ENCODE measurements at places on chromosomes 13 and 19.
A peak's percentile ranks its signal among the peaks of the same experiment; 100 is the strongest.

DNA sequence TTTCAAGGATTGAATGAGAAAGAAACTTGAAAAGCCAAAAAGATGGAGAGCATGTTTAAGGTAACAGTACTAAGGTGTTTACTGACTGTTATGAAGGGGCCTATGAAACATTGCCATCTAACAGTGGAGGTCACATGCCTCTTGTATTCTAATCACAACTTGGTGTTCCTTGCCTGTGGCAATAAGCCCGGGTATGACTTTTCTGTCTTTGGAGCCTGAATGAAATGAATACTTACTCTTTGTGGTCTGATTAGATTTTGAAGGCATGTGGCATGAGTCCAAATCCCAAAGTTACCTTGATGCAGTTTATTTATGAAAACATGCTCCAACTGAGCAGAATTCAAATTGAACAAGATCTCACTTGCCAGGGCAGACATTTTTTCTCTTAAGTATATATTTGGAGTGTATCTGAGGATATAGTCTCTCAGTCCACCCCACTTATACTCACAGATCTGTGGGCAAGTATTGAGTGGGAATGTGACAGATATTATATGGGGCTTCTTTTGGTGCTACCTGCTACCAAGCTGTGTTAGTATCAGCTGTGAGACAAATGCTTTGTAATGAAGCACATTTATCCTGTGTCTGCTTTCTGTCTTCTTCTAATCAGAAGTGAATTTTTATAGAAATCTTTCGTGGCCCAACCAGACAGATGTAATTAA lies 67.5 kb downstream of the B3GLCT start:
- no peak for DNase-seq

DNA sequence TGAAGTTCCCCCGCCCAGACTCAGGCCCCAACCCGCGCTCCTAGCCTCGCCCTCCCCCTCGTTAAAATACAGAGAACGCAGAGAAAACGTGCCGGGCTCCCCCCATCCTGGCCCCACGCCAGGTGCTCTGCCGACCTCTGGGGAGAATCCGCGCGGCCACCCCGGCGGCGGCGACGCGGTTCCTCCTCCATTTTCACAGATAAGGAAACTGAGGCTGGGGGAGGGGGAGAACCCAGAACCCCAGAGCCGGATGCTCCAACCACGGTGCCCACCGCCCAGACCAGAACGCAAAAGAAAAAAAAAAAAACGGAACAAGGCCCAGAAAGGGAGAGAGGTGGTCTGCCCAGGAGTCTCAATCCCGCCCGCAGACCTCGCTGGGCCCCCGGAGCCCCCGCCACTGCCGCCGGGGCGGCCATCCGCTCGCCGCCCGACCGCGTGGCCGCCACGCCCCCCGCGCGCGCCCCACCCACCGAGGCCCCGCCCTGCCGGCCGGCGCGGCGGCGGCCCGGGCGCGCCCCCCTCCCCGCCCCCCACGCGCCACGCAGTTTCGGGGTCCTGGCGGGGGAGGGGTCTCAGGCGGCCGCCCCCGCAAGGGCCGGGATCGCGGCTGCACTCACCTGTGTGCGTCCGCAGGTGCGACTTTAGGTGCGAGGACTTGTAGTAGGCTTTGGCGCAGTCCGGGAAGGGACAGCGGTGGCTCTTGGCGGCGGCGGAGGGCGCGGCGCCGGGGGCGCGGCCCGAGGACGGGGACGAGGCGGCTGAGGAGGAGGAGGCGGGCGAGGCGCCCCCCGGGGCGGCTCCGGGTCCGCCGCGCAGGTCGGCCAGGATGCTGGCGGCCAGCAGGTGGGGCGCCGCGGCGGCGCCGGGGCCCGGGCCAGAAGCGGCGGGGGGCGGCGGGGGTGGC lies 703 bp downstream of the KLF16 start:
- DNase-seq: no peak

GRCh38 chr13:43003010-43003409 lies 11.0 kb upstream of the EPSTI1 start:
- DNase-seq: no peak

DNA sequence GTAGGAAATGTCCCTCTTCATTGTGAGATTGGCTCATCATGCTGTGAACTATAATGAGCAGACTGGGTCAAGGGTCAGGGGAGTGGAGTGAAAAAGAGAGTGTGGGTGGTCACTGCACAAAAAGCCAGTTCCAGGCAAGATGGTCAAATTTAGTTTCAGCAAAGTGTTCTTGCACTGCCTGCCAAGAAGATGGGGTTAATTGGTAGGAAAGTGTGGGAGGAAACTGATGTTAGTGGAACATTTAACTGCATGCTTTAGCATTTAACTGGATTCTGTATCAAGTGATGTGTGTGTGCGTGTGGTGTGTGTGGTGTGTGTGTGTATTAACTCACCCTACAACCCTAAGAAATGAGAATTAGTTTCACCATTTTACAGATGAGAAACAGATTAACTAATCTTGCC lies 131.6 kb downstream of the COG6 start:
- DNase-seq: no peak

GRCh38 chr19:34310494-34310981 lies 54.5 kb upstream of the GPI start:
- no peak for DNase-seq

- DNase-seq: no peak
Observed at GRCh38 chr19:46606681-46607447, 5.7 kb downstream of the CALM3 start.

DNA sequence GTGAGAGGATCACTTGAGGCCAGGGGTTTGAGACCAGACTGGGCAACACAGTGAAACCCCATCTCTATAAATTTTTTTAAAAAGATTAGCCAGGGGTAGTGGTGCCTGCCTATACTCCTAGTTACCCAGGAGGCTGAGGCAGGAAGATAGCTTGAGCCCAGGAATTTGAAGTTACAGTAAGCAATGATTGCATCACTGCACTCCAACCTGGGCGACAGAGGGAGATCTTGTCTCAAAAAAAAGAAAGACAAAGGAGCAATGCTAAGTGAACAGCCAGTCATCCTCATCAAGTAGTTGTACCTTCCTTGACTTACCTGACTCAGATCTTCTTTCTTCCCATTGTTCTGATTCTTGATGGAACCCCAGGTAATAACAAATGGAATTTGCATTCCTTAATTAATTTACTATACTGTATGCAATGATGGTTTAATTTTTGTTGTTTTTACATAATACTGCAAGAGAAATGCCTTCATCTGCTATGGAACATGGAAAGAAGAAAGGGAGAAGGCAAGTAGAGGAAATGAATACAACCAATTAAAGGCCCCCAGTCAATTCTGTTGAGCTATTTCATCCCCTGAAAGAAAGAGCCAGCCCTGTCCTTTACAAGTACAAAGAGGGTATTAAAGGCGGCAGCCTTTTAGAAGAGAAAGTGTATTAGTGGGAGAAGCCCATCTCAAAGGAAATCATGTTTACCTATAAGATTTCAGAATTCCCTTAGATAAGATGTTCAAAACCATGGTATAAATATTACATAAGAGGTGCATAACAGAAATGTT lies 316.7 kb downstream of the DIAPH3 start:
- no peak for DNase-seq

- no peak for DNase-seq
Observed at GRCh38 chr13:47216176-47216822, 319.4 kb upstream of the HTR2A start.

GRCh38 chr19:15576526-15577156 lies 38.4 kb upstream of the CYP4F8 start:
- no peak for DNase-seq

DNA sequence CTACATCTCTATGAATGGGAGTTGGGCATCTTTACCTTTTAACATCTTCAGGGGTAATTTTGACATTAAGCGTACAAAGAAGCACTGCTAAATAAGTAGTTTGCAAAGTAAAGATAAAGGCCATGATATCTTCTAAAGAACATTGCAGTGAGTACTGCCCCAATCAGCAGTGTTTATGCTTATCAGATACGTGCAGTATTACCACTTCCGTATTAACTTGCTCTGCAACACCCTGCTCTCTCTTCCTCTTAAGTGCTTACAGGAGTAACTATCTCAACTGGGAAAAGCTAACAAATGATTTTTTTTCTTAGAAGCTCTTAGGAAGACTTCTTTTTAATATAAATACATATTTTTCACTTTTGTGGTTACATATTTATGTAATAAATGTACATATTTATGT lies 793.7 kb upstream of the SLC10A2 start:
- no peak for DNase-seq

GRCh38 chr13:106561551-106562170 lies 6.3 kb downstream of the ARGLU1 start:
- DNase-seq: no peak

DNA sequence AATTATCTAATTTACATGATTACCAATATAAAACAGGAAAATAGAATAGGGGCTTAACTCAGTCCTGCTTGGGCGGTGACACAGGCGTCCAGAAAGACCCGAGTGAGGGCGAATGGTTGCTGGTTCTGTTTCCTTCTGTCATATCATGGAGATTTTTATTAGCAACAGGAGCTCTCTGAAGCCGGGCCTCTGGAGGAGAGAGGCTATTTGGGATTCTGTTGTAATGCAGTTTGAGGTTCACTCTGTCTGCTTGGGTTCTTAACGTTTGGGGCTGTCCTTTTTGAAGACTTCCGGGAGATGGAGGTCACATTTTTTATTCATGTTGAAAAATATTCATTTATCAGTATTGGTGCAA lies 115.7 kb upstream of the ZNF536 start:
- DNase-seq: no peak

DNA sequence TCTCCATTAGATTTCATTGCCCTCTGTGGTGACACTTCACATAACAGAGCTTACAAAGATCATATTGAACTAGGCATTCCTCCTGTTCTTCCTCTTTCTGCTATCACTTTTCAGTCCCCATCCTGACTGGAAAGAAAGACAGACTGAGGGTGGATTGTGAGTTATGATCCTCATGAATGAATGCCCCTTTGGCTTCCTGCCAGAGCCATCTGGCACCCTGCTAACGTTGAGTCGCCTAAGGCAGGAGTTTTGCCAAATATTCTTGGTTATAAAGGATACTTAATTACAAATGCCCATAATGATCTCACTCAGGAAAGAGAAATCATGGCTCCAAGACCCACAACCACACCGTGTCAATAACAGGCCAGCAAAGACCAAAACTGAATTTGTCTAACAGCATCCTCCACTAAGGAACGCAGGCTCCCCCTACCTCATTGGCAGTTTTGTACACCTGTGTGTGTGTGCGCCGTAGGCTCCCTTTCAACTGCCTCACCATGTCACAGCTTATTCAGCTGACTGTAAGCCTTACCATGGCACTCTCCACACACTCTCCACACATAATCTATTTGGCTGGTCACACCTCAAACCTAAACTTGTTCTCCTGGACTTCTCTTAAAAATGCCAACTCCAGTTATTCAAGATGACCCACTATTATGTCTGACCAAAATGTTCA lies 15.5 kb downstream of the ZNF211 start:
- DNase-seq: no peak

DNA sequence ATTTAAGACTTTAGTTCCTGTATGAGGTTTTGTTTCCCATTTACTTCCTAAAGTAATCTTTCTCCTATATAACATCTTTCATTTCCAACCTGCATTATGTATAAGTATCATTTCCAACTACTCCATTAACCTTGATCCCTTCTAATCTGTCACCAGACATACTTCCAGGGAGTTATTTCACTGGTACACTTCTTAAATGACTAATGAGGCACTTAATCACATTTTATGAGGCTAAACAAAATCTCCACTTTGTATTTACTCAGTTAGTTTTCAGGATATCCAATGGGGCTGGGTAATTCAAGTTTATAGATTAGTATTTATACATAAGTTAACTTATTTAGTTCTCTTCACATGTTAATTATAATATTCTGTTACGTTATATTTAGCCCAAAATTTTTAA lies 634.7 kb downstream of the PCDH17 start:
- DNase-seq: no peak

DNA sequence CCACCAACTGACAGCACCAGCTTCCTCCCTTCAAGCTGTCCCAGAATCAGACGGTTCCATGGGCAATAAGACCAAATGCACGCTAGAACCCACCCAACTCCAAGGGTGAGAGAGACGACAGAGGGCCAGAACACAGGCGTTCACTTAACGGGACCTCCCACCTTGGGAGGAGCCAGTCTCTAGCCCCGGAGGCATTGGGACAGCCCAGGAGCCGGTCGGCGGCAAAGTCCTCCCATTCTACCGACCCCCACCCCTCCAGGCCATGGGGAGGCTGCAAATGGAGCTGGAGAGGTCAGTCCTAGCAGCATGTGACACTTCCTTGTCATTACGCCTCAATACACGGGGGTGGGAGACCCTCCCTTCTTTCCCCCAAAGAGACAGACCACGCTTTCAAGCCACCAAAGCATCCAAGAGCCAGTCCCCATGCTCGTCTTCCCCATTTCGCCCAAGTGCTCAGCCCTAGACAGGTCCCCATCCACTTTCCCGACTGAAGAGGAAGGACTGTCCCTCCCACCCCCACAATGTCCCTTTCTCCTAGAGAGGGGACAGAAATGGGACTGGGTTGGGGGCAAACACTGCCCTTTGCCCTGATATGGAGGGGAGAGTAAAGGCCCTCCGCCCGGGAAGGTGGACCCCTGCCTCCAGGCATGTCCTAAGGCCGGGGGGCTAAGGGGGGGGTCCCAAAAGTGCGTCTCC lies 964 bp downstream of the KHSRP start:
- DNase-seq: peak; percentile 21

DNA sequence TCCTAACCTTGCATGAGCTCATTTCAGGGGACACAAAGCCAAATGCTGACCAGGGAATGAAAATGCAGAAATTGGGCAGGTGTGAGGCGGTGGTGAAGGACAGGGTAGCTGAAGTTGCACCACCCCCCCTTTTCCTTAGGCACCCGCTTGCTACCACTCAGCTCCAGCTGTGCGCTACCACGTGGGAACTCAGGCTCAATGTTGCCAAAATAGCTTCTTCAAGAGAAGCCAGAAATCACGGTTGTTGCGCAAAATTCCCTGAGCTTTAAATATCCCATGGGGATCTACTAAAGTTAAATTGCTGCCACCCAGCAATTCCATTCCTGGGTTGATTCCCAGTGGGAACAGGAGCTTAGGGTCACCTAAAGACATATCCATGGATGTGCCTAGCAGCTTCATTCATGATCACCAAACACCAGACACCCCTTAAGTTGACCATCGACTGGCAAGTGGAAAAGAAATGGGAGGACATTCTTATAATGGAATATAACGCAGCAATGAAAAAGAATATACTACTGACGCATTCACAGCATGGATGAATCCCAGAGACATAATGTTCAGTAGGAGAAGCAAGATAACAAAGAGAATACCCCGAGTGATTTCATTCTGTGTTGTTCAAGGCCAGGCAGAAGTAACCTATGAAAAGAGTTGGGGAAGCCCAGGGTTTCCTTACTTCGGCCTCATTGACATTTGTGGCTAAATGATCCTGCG lies 12.8 kb upstream of the ADGRL1 start:
- no peak for DNase-seq

DNA sequence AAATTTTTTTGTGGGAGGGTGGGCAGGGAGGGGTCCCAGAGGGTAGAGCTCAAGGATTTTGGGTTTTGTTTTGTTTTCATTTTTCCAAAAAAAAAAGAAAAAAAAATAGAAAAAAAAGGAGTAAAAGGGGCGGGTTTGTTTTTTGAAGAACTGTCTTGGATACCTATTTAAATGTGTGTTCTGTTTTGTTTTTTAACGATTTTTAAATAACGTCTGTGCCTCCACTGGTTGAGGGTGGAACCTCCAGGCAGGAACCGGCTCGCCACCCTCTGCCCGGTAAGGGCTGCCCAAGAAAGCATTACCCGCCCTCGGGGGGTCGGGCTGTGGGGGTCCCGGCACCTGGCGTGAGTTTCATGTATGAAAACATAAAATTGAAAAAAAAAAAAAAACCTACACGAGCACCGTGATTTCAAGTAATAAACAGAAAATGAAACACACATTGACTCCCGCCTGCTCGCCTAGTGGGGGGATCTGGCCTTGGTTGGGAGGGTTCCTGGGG lies 10.4 kb downstream of the MIDN start:
- no peak for DNase-seq

GRCh38 chr13:98717256-98717655 lies 35.2 kb downstream of the SLC15A1 start:
- no peak for DNase-seq
